ENCODE measurements at places on chromosomes 5 and 9. TPM values are rescaled to one million over a fixed set of nuclear protein-coding genes. Genes with fewer than 3 reads are reported as not detected.

GRCh38 chr9:68711281-68711680 lies 6.2 kb downstream of the PIP5K1B start:
- ATAC-seq = no peak

DNA sequence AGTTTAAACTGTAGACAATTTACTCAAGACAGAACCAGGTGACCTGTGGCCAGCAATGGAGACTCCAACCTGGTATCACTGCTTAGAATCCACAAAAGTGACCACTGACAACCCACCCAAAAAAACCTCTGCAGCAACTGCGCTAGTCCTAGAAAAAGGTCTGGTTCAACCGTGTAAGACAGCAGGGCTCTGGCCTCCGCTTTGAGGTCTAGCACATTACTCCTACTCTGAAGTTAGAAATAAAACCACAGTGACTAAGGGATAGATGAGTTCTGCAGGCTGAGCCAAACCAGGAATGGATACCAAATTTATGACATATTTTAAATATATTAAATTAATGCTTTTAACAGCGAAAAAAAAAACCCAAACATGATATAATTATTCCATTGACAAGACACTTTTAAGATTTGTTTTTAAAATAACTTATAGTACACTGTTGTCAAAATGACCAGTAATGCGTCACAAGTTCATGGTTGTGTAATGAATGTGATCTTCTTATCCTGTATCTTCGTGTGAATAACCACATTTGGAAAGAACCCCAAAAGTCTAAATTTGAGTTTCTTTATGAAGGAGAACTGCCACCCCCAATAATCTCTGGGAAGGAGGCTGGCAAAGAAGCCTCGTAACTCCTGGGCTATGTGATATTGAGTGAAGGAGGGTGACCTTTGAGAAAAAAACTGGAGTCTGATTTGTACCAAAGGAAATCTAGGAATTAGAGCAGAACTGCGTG lies 101.9 kb upstream of the SLC44A1 start:
- no peak for ATAC-seq

- no peak for ATAC-seq
These were observed 3.2 kb upstream of the UHRF2 start for GRCh38 chr9:6409811-6410210.

DNA sequence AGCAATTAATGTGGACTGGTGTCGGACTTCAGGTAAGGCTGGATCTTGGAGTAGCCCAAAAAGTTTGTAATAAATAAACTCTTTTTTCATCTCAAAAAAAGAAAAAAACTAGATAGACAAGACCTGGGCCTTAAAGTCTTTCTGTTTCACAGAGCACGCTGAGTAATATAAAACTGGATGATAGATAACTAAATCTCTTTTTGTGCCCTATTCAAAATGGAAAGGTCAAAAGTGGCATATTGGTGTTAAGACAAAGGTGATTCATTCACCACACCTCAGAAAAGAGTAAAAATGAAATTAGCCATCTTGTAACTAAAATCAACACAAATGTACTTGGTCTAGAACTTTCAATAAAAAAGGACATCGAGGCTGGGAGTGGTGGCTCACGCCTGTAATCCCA lies 30.3 kb upstream of the RFK start:
- no peak for ATAC-seq

DNA sequence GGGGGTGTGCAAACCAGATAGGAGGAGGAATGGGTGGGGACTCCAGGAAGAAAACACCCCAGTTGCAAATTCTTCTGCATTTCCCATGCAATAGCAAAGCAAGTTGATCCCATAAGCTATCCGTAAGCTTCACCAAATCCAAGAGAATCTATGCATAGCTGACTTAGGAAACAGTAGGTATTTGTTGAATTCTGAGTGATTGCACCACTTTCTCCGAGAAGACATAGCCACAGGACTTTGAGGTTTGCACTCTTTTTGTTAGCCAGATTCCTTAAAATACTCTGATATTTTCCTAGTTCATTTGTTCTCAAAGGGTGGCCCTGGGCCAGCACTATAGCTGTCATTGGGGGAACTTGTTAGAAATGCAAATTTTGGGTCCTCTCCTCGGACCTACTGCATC lies 271.9 kb downstream of the SLIT3 start:
- ATAC-seq = peak; percentile 56

DNA sequence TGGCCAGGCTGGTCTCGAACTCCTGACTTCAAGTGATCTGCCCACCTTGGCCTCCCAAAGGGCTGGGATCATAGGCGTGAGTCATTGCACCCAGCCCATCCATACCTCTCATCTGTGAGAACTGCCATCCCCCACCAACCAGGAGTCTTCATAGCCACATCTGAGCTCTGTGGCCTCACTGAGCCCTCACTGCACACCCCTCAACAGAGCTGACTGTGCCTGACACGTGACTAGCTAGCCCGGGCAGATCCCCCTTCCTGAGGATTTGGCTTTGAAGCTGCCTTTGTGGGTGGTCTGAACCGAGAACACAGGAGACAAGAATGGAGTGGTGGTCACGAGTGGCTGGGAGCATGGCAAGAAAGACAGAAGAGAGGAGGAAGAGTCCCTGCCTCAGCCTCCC lies 15.6 kb downstream of the AK8 start:
- no peak for ATAC-seq

DNA sequence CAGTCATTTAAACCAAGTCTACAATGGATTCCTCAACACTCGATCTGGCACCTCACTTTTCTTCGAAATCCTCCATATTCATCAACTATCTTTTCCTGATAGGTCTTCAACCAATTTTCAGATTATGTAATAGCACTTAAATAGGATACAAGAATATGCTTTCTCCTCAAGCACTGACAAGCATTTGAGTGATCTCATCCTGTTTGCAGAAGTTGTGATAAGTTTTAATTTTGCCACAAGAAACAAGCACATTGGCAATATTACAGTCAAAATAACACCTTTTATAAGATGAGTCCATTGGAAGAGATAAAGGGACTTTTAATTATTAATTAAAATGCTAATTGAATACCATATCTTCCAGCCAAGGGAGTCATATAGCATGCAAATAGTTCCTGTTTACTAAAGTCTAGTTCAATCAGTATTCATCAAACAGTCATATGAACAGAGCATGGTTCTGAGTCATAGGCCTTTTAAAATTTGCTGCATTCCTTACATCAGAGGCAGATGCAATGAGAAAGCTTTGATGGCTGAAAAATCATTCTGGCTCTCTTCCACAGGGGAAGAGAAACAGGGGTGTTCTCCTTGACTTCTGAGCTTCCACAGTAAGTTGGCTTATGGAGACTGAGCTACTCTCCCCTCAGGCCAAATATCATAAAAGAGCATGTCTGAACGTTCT lies 32.7 kb upstream of the ZCCHC9 start:
- ATAC-seq = peak; percentile 96

- ATAC-seq = no peak
These were observed 24.3 kb downstream of the CPLX2 start for GRCh38 chr5:175895686-175896102.

DNA sequence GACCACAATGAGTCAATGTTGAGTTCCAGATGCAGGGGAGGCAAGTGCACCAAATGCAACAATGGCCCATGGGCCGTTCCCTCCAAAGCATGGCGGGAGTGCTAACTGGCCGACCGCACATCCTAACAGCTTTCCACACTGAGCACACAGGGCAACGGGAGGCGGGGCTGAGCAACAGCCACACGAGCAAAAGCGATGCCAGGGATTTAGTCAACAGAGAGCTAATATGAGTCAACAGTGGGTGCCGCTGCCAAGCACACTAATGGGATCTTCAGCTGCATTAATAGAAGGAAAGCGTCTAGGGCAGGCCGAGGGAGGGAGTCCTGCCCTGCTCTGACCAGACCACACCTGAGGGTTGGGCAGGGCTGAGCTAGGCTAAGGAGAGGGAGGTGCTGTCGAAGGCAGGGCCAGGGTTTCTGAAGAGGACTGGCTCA lies 4.6 kb downstream of the EPB41L4B start:
- ATAC-seq = no peak

DNA sequence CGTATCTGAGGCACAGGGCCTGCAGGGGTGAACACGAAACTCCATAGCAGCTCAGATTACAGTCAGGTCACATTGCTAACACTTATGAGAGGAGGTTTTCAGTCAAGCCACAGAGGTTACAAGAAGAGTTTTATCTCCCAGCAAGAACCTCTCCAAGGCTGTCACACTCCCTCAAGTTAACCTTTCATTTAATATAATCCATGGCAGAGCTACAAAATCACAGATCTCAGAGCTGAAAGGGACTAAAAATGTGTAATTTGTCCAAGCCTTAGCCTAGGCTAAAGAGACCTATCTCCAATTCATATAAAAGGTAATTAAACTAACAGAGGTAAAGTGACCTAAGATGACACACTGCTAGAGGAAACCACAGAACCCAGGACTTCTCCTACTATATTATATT lies 57.2 kb downstream of the MLANA start:
- no peak for ATAC-seq

DNA sequence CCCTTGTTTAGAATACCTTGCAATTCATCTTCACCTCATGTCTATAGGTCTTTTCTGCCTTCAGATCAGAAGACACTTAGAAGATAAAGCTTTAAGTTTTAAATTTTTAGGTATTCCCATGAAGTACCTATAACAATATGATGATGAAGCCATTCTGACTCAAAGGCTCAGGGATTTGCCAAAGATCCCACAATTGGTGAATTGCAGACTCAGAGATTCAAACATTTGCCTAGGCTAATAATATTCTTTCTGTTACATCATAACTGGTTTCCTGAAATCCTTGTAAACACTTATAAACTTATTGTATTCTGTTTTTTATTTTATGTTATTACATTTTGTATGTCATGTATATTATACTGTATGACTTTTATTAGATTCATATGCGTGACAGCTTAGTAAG lies 62.8 kb upstream of the ZFAND5 start:
- ATAC-seq = no peak

GRCh38 chr5:138716456-138716924 lies 36.7 kb upstream of the CTNNA1 start:
- ATAC-seq = no peak

ZDHHC11 gene
- total RNA-seq = 7.4 TPM

HAPLN1 gene
- 0.46 TPM for total RNA-seq

NDUFS4 gene
- 114 TPM for total RNA-seq

PPP3R2 gene
- 0.06 TPM for total RNA-seq

OMD gene
- total RNA-seq = 9.9 TPM

LCN15 gene
- total RNA-seq = 0.15 TPM

Measured in motor neuron (in vitro differentiated cells).